Heart left ventricle (tissue), 16 donors: ENCODE measurements at places on chromosomes 4 and X. TPM values are rescaled to one million over a fixed set of nuclear protein-coding genes. Genes with fewer than 3 reads are reported as not detected.

GRCh38 chr4:145003675-145004074 is 94.3 kb downstream of the ANAPC10 start:
- no peak overlapping the region for H3K4me3 ChIP-seq
- no peak for DNase-seq
- H3K4me1 ChIP-seq: no peaks in the 10 kb centered on the region
- no peaks in the 10 kb centered on the region for H3K36me3 ChIP-seq
- no peak overlapping the region for H3K27ac ChIP-seq
- H3K27me3 ChIP-seq: no peaks in the 10 kb centered on the region

DNA sequence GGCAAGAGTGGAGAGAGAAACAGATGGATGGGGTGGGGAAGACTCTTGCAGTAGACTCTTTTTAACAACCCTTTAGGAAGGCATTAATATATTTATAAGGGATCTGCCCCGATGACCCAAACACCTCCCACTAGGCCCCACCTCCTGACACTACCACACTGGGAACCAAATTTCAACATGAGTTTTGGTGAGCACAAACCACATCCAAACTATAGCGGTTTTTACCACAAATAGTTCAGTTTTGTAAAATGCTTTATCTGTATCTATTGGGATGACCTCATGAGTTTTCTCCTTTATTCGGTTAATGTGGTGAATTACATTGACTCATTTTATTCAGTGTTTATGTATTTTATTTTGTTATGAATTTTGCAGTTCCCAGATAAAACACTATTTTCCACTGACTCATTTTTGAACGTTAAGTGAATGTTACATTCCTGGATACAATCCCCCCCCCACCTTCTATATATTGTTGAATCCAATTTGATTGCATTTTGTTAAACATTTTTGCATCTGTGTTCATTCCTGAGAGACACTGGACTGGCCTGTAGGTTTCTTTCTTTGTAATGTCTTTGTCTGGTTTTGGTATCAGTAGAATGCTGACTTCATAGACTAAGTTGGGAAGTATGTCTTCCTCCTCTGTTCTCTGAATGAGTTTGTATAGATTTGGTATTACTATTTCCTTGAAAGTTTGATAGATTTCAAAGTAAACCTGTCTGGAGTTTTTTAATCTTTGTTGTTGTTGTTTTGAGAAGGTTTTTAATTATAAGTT is 13.9 kb upstream of the CPLX1 start:
- H3K27ac ChIP-seq: no peak overlapping the region
- H3K4me3 ChIP-seq: no peak overlapping the region
- no peaks in the 10 kb centered on the region for H3K36me3 ChIP-seq

DNA sequence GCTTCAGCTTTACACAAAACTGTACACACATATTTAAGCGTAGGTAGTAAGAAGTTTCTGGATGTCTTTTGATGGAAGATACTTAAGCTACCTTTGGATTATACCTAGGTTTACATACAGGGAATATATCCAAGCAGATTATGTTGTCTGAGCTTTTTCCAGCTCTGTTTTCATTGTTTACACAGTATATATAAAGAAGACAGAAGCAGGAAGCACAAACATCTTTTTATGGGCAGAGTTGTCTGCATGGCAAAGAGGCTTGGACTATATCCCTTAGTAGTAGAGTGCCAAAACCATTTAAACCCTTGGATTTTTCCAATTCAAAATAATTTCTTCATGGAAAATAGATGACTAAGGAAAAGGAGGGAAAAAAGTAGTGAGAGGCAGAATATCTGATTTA is 329.4 kb upstream of the AGA start:
- no peak overlapping the region for H3K4me3 ChIP-seq
- H3K36me3 ChIP-seq: no peaks in the 10 kb centered on the region
- no peaks in the 10 kb centered on the region for H3K27me3 ChIP-seq
- no peak overlapping the region for H3K27ac ChIP-seq
- DNase-seq: no peak
- H3K4me1 ChIP-seq: no peaks in the 10 kb centered on the region

DNA sequence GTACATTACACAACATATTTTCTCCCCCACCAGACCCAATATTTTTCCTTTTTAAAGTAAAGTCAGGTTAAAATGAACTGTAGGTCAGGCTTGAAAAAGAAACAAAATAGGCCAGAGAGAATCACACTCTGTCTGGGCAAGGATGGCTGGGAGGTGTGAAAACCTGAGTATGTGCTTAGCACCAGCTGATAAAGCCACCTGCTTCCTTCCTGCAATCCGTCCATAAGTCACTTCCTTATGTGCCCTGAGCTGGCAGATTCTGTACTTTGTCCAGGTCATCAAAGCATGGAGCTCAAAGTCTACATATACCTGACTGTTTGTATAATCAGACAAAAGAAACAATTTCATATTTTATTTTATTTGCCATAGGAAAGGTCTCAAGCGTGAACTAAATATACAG is 37.7 kb downstream of the ANTXR2 start:
- H3K4me3 ChIP-seq: no peak overlapping the region
- no peaks in the 10 kb centered on the region for H3K36me3 ChIP-seq
- no peaks in the 10 kb centered on the region for H3K27me3 ChIP-seq
- no peaks in the 10 kb centered on the region for H3K4me1 ChIP-seq
- DNase-seq: no peak

Gene GAGE13
- total RNA-seq: not detected

DNA sequence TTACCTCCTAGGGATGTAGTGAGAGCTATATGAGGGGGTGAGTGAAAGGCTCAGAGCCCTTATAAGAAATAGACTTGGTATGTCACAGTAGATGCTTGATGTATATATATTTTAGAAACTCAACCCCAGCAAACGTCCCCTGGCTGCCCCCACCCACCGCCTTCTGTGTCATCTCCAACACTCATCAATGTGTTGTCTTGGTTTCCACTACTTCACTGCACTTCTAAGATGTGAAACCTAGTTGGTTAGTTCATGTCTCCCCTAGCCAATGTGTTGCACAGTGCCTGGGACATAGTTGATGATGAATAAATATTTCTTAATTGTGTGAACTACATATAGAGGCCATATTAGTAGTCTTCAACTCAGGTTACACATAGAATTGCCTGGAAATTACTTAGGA is 4.4 kb downstream of the FGFBP2 start:
- H3K27ac ChIP-seq: no peak overlapping the region
- no peaks in the 10 kb centered on the region for H3K36me3 ChIP-seq

- no peak overlapping the region for H3K27ac ChIP-seq
- no peaks in the 10 kb centered on the region for H3K27me3 ChIP-seq
- no peaks in the 10 kb centered on the region for H3K36me3 ChIP-seq
- no peak for DNase-seq
- no peaks in the 10 kb centered on the region for H3K4me1 ChIP-seq
Measured at GRCh38 chrX:51922561-51922960, 29.1 kb downstream of the MAGED1 start.

DNA sequence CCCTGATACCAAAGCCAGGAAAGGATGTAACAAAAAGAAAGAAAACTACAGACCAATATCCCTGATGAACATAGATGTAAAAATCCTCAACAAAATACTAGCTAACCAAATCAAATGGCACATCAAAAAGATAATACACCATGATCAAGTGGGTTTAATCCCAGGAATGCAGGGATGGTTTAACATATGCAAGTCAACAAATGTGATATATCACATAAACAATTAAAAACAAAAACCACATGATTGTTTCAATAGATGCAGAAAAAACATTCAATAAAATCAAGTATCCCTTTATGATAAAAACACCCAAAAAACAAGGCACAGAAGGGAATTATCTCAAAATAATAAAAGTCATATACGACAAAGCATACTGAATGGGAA is 31.5 kb downstream of the ELF2 start:
- no peaks in the 10 kb centered on the region for H3K27me3 ChIP-seq
- H3K27ac ChIP-seq: no peak overlapping the region
- DNase-seq: no peak
- peaks cover 27% of the 10 kb centered on the region for H3K4me1 ChIP-seq

DNA sequence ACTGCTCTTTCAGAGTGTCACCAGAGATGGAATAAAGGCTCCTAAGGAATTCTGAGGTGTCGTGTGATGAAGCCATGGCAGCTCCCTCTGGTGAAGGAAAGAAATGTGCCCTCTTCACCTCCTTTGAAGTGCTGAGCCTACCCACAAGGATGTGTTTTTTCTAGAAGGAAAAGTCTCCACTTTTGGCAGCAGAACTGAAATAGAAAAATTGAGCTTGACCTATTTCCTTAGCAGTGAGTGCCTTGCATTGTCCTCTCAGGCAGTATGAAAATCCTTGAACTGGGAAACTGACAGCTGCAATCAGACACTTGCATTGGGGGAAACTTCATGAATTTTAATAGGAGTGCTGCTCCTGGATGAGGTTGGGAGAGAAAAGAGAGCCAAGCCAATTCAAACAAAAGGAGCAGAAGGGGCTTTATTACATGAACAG is 95.2 kb downstream of the DCLK2 start:
- H3K4me3 ChIP-seq: no peak overlapping the region
- H3K36me3 ChIP-seq: no peaks in the 10 kb centered on the region
- H3K4me1 ChIP-seq: peaks cover 44% of the 10 kb centered on the region
- peak overlapping the region; percentile 46 for H3K27ac ChIP-seq
- DNase-seq: no peak

GRCh38 chr4:143575331-143575730 is 61.8 kb downstream of the SMARCA5 start:
- no peaks in the 10 kb centered on the region for H3K4me1 ChIP-seq
- no peaks in the 10 kb centered on the region for H3K36me3 ChIP-seq
- no peak overlapping the region for H3K4me3 ChIP-seq
- DNase-seq: no peak

DNA sequence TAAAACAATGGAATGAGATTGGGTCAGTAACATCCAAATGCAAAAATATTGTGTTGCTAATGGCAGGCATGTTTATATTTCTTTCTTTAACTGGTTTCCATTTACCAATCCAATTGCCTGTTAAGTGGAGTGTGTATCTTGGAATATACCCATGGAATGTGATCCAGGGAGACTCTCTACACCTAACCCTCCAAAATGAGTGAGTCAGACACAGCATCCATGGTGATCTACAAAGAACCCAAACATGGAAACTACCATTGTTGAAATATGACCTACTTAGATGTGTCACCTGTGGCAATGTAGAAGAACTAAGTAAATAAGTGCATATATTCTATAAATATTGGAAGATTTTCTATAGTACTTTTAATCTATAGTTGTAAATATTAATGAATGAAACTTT is 110.3 kb downstream of the AREG start:
- H3K36me3 ChIP-seq: no peaks in the 10 kb centered on the region
- no peaks in the 10 kb centered on the region for H3K4me1 ChIP-seq
- no peaks in the 10 kb centered on the region for H3K27me3 ChIP-seq
- H3K4me3 ChIP-seq: no peak overlapping the region
- no peak for DNase-seq

GRCh38 chr4:105990933-105991332 is 95.7 kb downstream of the NPNT start:
- no peaks in the 10 kb centered on the region for H3K4me1 ChIP-seq
- no peaks in the 10 kb centered on the region for H3K27me3 ChIP-seq
- DNase-seq: peak; percentile 95
- H3K36me3 ChIP-seq: no peaks in the 10 kb centered on the region

Gene HAUS7
- total RNA-seq: 28.2 TPM

Gene NR3C2
- total RNA-seq: 18.4 TPM

Gene TCEAL2
- 1.7 TPM for total RNA-seq

Gene TEX28
- total RNA-seq: not detected

GRCh38 chr4:56424697-56425514 is 10.5 kb downstream of the PPAT start:
- H3K4me1 ChIP-seq: no peaks in the 10 kb centered on the region
- no peaks in the 10 kb centered on the region for H3K27me3 ChIP-seq
- H3K27ac ChIP-seq: no peak overlapping the region

DNA sequence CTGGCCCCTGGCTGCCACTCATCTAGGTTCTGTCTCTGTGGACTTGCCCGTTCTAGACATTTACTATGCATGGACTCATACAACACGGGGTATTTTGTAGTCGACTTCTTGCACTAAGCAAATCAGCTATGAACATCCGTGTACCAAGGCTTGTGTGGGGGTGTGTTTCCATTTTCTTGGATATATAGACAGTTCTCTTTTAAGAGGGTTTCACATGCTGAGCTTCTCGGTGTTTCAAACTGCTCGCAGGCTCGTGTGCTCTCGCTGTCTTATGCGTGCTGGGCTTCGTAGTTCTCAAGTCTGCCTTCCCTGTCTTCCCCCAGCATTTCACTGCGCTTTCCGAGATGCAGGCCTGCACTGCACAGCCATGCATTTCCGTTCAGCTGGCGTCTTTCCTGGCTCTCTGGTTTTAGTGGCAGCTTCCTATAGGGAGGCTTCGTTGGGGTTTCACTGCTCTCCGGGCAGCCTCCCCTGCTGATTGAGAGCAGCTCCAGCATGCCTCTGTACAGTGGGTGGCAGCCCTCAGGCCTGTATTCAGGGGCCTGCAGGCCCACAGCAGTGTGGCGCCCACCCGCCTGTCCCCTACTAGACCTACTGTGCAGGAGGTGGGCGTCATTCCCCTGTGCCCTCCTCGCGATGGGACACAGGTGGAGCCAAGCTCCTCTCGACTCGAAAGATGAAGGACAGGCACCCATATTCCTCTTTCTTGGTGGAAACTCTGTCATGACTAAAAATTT is 27.6 kb downstream of the ZBTB49 start:
- H3K27ac ChIP-seq: no peak overlapping the region
- DNase-seq: no peak
- no peaks in the 10 kb centered on the region for H3K27me3 ChIP-seq
- H3K4me1 ChIP-seq: no peaks in the 10 kb centered on the region
- no peak overlapping the region for H3K4me3 ChIP-seq
- H3K36me3 ChIP-seq: peaks cover 18% of the 10 kb centered on the region

Gene MAGEC3
- not detected for total RNA-seq

GRCh38 chrX:9522378-9523155 is 57.7 kb downstream of the TBL1X start:
- H3K27ac ChIP-seq: no peak overlapping the region
- H3K4me3 ChIP-seq: no peak overlapping the region
- H3K4me1 ChIP-seq: no peaks in the 10 kb centered on the region
- no peak for DNase-seq
- H3K36me3 ChIP-seq: no peaks in the 10 kb centered on the region

Gene MAGEC1
- total RNA-seq: not detected

DNA sequence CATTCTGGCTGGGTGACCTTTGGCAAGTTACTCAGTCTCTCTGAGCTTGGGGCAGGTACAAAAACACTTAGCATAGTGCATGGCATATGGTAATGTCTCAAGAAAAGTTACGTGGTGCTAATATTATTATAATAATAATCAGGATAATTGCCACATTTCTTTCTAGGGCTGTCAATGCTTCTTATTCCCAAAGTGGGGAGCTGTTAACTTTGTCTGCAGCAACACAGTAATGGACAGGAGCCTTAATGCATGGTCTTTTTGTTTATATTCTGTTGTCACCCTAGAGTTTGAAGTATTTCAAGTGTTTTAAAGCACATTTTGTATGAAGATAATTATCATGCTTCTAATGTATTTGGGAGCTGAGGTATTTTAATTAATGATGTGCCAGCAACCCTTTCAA is 121.8 kb downstream of the FHIP1A start:
- no peaks in the 10 kb centered on the region for H3K4me1 ChIP-seq
- H3K27me3 ChIP-seq: no peaks in the 10 kb centered on the region
- no peaks in the 10 kb centered on the region for H3K36me3 ChIP-seq
- no peak overlapping the region for H3K27ac ChIP-seq
